Activated T-cell treated with anti-CD3 and anti-CD28 coated beads, Interleukin-2, amount 50 U/mL, for 4 hours (primary cell): ENCODE measurements at places on chromosomes 3 and 15.

DNA sequence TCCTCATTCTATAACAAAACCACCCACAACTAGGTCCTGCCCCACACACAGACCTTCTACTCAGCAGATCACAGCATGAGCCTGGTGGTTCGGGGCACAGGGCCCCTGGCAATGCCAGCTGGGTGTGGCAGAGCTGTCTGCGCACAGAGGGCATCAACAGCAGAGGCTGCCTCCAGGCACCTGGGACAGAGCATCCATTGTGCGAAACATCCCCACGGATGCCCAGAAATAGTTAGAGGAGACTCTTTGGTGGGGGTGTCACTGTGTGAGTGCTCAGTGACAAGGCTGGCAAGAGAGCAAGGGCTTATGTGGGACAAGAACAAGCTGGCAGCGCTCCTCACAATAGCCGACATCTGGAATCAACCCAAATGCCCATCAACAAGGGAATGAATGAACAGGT is 487.4 kb upstream of the PROK2 start:
- DNase-seq, result no peak

GRCh38 chr3:86982883-86983282 is 8.1 kb downstream of the VGLL3 start:
- no peak for DNase-seq

DNA sequence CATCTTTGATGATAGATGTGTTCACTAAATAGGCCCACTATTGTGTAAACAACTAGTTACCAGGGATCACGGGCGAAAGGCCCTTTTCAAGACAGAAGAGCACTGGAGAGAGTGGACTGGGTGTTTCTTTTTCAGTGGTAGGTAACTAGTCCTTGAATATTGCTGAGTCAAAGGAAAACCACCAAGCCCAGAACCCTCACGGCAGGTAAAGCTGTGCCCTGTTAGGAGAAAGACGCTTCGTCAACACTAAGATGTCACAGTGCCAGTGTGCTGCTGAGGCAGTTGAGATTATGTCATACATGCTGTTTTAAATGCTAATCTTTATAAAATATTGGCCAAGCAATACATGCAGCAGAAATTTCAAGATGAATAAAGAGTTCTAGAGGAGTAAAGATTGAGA is 578.6 kb downstream of the PYDC2 start:
- no peak for DNase-seq

DNA sequence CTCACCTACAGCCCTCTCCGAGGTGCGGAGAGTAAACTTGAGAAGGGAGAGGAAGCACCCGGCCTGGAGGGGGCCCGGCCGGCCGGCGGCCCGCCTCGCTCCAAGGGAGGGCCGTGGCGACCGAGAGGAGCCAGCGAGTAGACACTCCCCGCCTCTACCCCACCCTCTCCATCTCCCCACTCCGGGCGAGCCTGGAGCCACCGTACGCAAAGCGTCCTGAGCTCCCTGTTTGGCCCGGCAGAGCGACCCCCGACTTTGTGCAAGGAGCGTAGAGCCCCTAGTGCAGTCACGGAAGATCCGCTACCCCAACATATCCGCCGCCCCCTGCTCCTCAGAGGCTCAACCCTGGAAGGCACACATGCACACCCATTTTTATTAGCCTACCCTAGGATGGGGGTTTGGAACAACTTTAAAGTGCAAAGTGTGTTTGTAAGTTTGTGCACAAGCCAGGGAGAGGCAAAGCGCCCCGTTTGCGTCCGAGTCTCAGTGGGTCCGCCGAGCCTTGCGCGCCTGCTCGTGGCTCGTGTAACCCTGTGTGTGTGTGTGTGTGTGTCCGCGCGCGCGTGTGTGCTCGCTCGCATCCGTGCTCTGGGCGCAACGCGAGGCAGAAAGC is 508 bp upstream of the SMAD6 start:
- DNase-seq, result no peak

DNA sequence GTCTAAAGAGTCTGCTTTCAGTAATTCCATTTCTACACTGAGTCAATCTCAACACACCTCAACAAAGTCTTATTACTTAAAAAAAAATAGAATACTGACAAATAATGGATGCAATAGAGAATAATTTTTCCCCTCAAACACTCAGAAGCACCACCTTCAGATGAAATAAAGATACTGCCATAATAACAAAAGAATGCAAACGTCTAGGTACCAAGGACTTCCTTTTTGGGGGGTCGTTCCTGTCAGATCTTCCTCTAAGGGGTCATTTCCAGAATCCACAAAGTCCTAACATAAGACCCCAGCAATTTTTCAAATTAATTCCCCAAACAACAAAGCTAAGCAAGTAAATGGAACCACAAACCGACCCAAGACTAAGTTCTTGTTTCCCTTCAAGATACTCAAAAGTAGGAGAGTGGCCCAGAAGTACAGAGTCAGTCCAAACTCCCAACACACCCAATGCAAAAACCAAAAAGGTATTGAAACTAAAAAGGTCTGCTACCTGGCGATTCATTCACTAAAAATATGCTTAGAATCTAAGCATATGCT is 1.3 kb downstream of the RYK start:
- no peak for DNase-seq

- no peak for DNase-seq
Measured at GRCh38 chr3:128761392-128761791, 35.4 kb downstream of the RAB7A start.

DNA sequence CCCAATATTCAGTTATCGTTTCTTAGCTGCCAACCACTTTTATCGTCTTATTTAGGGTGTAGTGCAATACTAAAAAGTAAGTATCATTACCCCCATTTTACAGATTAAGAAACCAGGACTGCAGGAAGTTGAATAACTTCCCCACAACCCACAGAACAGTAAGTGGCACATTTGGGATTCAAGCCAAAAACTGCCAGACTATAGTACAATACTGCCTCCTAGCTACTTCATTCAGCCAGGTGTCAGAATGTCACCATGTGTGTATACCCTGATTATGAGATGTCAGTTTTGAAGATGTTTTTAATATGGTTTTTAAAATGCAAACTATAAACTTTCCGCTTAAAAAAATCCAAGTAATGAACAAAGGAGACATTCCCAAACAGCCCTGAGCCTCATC is 74.2 kb upstream of the PROK2 start:
- DNase-seq, result no peak

DNA sequence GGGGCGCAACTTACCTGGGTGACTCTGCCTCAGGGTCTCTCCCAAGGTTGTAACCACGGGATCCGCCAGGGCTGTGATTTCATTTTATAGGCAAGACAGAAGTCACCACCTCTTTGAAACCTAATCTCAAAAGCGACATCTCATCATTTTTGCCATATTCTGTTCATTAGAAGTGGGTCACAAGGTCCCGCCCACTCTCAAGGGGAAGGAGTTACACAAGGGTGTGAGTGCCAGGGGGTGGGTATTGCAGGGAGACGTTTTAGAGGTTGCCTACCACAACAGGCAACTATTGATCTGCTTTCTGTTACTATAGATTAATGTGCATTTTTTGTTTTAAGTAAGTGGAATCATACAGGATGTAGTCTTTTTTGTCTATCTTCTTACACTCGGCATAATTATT is 56.6 kb upstream of the ADPGK start:
- DNase-seq, result no peak

DNA sequence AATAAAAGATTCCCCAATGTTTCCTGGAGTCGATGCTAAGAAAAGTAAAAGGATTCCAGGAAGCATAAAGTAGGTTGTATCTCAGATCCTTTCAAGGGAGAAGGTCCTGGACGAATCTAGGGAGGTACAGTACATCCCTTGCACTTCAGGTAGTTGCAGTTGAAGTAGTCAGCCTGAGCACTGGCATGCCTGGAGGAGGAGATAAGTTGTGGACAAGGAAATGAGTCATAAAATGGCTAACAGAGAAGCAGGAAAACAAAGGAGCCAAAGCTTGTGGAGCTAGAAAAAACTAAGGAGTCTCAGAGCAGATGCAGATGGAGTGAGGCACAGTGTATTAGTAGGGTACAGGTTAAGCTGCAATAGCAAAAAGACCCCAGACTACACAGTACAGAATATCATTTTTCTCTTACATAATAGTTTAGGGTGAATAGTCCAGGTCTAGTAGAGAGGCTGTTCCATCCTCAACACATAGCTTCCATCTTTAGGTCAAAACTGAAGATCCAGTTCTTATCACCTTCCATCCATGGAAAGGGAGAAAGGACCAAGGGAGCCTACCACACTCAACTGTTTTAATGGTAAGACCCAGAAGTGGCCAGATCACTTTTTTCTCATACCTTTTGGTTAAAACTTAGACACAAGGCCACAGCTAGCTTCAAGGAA is 41.3 kb downstream of the COL6A5 start:
- DNase-seq, result no peak

- no peak for DNase-seq
Measured at GRCh38 chr15:70046679-70047369, 50.9 kb downstream of the TLE3 start.

DNA sequence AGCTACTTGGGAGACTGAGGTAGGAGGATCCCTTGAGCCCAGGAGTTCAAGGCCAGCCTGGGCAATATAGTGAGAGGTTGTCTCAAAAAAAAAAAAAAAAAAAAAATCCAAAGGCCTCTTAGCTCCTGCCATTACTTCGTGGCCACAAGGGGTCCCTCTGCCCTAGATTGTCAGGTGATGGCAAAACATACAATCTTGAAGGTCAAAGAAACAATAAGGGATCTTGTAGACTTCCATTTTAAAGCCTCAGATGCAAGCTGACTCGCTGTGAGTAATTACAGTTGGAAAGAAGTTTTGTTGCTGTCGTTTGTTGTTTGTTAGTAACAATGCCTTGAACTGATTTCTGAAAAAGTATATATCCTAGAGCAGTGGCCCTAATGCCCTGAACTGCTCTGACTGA is 55.9 kb upstream of the PLCL2 start:
- peak; percentile 45 for DNase-seq

GRCh38 chr15:50107157-50107556 is 11.9 kb downstream of the ATP8B4 start:
- no peak for DNase-seq

- DNase-seq, result no peak
Measured at GRCh38 chr3:15040844-15041243, 24.3 kb downstream of the MRPS25 start.

DNA sequence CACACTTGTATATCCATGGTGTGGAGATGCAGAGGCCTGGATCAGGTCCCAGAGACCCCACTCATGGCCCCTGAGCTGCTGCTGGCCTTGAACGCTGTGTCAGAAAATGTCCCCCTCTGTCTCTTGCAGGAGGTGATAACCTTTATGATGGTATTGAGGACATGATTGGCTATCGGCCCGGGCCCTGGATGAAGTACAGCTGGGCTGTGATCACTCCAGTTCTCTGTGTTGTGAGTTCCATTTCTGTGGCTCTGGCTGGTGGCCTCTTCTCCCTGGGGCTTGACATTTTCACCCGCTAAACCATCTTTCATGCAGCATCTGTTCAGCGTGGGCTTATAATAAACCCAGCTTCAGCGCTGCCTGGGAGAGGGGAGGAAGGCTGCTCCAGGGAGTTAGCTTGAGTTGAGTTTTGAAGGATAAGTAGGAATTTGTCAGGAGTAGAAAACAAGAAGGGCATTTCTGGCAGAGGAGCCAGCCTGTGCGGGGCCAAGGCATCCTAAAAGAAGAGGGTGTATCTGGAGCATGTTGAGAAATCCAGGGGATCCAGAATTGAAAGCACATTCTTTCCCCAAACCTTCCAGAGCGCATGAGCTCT is 61.1 kb downstream of the GRIP2 start:
- DNase-seq, result no peak

- DNase-seq, result no peak
Measured at GRCh38 chr3:152595975-152596821, 238.7 kb upstream of the P2RY1 start.

- DNase-seq, result no peak
Measured at GRCh38 chr15:33425142-33425541, 114.4 kb downstream of the RYR3 start.
